Activated naive CD4-positive, alpha-beta T cell treated with Interleukin-2 at 50 U/mL for 16 hours (primary cell): ENCODE measurements at places on chromosomes 6 and 20.
A peak's percentile ranks its signal among the peaks of the same experiment; 100 is the strongest.

DNA sequence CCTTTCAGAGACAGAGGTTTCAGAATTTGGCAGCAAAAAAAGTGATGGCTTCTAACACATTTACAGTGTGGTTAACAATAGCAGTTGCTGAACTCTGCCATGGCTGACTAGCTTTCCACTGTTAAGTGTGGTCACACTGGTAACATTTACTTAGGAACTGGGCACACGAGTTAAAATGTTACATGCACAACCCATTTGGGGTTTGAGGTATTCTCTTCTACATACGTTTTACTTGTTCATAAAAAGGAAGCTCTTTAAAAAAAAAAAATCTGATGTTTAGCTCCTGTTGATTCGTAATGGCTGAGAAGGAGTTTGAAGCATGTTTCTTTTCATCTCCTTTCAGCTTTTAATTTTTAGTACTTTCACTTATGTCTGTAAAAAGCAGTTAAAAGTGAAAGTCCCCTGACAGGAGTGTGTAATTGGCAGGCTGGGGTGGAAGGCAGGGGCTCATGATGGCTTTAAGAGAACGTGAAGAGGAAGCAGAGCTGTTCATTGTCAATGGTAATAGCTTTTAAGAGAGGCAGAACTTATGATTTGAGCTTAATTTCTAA lies 245.9 kb downstream of the FARS2 start:
- DNase-seq = no peak

DNA sequence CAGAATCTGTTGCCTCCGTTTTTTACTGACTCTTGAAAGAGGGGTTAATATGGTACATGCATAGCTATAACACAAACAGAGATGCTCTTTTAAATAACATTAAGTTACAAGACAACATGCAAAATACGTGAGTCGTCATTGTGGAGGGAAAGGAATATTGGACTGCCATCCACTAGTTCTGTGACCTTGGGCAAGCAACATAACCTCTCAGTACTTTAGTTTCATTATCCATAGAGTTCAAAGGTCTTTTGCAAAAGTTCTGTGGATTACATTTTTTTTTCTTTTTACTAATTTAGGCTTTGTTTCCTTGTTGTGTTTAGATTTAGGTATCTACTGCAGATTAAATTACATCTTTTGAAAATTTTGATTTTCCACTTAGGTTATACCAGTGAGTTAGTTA lies 70.5 kb downstream of the MACROD2 start:
- no peak for DNase-seq

GRCh38 chr20:56957737-56958553 lies 308.5 kb downstream of the BMP7 start:
- DNase-seq = no peak

DNA sequence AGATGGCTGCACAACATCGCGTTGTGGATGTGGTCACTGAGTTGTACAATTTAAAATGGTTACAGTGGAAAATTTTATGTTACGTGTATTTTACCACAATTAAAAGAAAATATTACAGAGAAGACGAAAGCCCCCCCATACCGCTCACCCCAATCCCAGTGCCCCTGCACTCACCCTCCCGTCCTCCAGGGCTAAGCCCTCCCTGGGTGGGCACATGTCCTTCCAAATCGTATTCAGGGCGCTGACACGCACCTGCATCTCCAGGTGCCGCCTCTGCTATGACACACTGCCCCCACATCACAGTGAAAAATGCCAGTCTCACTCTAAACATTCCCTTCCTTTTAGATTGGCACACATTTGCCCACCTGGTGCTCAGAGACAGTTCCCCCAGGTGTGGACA lies 49.4 kb downstream of the PSMG4 start:
- no peak for DNase-seq

GRCh38 chr20:11274141-11274594 lies 600.4 kb upstream of the JAG1 start:
- no peak for DNase-seq

GRCh38 chr6:109449795-109450673 lies 5.5 kb downstream of the MICAL1 start:
- no peak for DNase-seq

- no peak for DNase-seq
These were observed 249.2 kb upstream of the PRDM1 start for GRCh38 chr6:105836889-105837288.

DNA sequence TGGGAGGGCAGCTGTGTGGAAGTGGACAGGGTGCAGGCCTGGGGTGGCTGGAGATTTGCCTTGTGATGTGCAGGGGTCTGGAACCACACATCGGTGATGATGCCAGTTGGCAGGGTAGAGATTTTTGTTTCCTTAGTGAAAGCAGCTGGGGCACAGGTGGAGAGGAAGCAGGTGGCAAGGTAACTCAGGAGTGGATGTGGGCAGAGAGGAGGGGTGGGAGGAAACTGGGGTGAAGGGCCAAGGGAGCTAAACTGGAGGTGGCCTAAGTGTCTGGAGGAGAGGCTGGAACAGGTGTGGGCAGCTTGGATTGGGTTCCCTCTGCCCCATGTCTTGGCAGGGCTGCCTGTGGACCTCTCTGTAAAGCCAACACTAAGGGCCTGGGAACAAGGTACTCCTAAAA lies 4.7 kb upstream of the SCUBE3 start:
- no peak for DNase-seq

- DNase-seq = no peak
These were observed 44.1 kb downstream of the CTNNBL1 start for GRCh38 chr20:37737826-37738420.

GRCh38 chr6:4913705-4914419 lies 90.0 kb downstream of the RPP40 start:
- no peak for DNase-seq

DNA sequence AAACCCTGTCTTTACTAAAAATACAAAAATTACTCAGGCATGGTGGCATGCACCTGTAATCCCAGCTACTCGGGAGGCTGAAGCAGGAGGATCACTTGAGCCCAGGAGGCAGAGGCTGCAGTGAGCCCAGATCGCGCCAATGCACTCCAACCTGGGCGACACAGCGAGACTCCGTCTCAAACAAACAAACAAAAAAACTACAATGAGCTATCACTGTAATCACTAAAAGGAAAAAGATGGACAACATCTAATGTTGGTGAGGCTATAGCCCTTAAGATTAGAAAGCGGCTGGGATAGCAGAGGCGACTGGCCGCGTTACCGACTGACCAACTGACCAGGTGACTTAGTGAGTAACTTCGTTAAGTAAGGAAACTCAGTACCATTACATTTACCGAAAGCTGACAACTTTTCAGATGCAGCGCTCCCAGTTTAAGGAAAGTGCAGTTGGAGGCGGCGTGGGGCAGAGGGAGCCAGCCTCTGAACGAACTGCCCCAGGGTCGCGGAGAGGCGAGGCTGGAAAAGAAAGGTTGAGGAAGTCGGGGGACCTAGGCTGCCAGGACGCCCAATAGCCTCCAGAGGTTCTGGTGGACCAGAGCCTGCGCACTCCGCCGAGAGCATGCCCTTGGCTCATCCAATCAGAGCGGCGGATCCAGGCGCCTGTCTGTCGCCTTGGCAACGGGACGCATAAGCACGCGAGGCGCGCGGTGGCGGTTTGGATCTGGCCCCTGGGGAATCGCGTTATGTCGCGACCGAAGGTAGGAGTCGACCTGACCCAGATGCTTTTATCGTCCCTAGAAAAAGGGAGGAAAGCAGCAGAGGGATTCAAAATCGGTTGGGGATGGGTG lies 8.9 kb downstream of the TTLL9 start:
- peak; percentile 84 for DNase-seq

GRCh38 chr6:163313981-163314380 lies 100.5 kb upstream of the QKI start:
- DNase-seq = no peak

- DNase-seq = no peak
These were observed 501.5 kb upstream of the FLRT3 start for GRCh38 chr20:14838663-14839628.

- no peak for DNase-seq
These were observed 209.8 kb upstream of the FOXA2 start for GRCh38 chr20:22794200-22794599.

DNA sequence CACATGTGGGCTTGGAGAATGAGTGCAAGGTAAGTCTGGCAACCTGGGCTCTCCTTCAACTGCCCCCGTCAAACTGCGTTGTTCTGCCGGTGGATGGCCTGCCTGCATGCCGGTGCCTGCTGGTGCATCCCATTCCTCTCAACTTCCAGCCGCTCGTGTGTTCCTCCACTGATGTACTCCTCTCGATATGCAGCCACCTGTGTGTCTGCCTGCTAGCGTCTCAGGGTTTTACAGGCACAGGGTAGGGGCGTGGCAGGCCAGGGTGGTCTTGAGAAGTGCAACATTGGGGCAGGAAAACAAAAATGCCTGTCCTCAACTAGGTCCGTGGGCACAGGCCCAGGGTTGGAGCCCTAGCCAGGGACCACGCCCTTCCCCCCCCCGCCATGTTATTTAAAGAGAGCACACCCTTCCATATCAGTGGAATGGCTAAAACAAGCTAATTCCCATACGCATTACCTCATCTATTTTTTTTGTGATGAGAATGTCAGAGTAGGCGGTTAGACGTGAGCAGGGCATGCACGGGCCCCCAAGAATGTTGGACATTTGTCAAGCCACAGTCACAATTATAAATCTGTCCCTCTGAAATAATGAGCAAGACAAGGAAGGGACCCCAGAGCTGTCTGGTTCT lies 33.2 kb downstream of the SERPINB6 start:
- DNase-seq = no peak

GRCh38 chr20:34713194-34713943 lies 9.2 kb downstream of the TP53INP2 start:
- no peak for DNase-seq

DNA sequence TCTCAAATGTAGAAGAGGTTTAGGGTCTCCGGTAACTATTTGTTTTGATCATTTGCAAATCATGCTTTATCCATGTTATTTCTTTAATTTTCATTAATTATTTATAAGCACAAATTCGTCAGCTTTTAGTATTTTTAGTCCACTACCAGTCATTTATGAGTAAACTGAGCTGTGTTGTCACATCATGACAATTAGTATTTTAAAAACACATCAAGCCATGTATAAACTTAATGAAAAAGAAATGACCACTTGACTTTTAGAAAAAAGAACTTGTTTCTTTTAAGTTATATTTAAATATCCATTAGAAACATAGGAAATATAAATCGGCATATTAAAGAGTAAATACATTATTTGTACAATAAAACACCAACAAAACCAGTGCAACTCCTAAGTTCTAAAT lies 2.8 kb downstream of the NKX2-4 start:
- DNase-seq = no peak

- no peak for DNase-seq
These were observed 11.3 kb upstream of the TRAM2 start for GRCh38 chr6:52588087-52588709.

DNA sequence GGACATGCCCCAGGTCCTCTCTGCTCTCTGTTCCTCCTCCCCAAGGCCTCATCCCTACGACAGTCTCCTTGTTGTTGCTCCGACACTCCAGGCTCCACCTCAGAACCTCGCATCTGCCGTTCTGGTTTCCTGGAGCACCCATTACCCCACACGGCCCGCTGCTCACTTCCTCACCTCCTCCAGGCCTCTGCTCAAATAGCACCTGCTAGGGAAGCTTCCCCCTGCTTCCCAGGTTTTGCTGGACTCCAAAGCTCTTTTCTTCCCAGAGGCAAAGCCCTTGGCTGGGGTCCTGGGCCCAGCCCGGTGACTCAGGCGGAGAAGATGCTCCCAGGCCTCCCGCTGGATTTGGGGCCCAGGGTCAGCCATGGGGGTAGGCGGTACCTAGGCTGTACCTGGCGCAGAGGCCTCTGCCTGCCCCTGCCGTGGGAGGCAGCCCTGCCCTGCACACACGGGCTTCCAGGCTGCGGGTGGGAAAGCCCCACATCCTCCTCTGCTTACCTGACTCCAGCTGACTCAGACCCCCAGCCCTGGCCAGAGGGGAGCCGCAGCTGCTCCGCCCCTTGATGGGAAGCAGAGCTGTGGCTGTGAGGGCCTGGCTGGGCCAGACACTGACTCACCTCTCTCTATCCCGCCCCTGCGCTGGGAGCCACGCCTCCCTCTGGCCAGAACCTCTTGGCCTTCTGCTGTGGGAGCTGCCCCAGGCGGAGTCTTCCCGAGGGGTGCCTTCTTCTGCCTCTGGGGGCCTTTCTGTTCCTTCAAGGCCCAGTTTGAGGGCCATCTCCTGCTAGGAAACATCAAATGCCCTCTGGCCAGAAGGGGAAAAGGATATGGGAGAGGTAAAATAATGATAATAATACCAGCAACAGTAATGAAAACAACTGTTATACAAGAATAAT lies 130.5 kb downstream of the CEBPB start:
- peak; percentile 22 for DNase-seq

DNA sequence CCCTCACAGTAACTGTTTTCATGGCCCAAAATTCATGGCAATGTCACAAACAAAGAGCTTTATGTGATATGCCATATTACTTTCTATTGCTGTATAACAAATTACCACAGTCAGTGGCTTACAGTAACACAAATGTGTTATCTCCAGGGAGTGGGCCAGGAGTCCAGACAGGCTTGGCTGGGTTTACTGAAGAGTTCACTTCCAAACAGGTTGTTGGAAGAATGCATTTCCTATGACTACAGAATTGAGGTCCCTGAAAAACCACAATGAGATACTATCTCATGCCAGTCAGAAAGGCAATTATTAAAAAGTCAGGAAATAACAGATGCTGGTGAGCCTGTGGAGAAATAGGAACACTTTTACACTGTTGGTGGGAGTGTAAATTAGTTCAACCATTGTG lies 431.9 kb downstream of the PKHD1 start:
- DNase-seq = no peak

DNA sequence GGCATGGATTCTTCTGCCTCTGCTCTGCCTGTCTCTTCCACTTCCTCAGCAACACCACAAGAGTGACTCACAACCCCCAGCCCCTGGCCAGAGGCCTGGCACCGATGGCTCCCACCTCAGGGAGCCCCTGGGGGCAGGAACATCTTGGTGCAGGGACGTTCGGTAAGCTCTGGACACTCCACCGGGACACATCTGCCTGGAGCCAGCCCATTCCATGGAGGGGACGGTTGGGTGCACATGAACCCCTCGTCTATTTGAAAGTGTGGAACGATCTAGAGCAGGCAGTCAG lies 246.5 kb downstream of the ERMARD start:
- DNase-seq = no peak

GRCh38 chr20:59932616-59933295 lies 681 bp downstream of the SYCP2 start:
- DNase-seq = no peak

GRCh38 chr6:152423216-152424103 lies 213.7 kb downstream of the SYNE1 start:
- DNase-seq = no peak

GRCh38 chr6:11798096-11798495 lies 19.5 kb upstream of the ADTRP start:
- DNase-seq = no peak

- no peak for DNase-seq
These were observed 258.5 kb upstream of the CDH4 start for GRCh38 chr20:60993433-60994044.
